ENCODE measurements at places on chromosomes 12 and 14. TPM values are rescaled to one million over a fixed set of nuclear protein-coding genes. Genes with fewer than 3 reads are reported as not detected.

TSHR gene
- not detected for total RNA-seq

TAS2R50 gene
- total RNA-seq: 3.1 TPM

PDE3A gene
- total RNA-seq: 23.1 TPM

CLIP1 gene
- 65.1 TPM for total RNA-seq

RDH12 gene
- not detected for total RNA-seq

KRT6B gene
- not detected for total RNA-seq

KRT6C gene
- not detected for total RNA-seq

PUS1 gene
- 4.2 TPM for total RNA-seq

KRT85 gene
- not detected for total RNA-seq

IL23A gene
- 0.28 TPM for total RNA-seq

MSI1 gene
- total RNA-seq: not detected

GCH1 gene
- total RNA-seq: 1.9 TPM

SERPINA3 gene
- total RNA-seq: 1.3 TPM

GALNT9 gene
- 0.19 TPM for total RNA-seq

GYS2 gene
- total RNA-seq: not detected

TEX52 gene
- total RNA-seq: not detected

TBC1D30 gene
- 0.85 TPM for total RNA-seq

BEST3 gene
- total RNA-seq: under 0.01 TPM

KLRC2 gene
- total RNA-seq: not detected

RPS6KL1 gene
- total RNA-seq: 0.96 TPM

SLC10A1 gene
- not detected for total RNA-seq

IRAK3 gene
- 3.5 TPM for total RNA-seq

FAM222A gene
- total RNA-seq: 0.38 TPM

AQP2 gene
- total RNA-seq: not detected

PTPRO gene
- total RNA-seq: 3.1 TPM

NTN4 gene
- 153 TPM for total RNA-seq

LDHB gene
- total RNA-seq: 890 TPM

PKP2 gene
- total RNA-seq: 0.38 TPM

SLC17A8 gene
- not detected for total RNA-seq

VRTN gene
- not detected for total RNA-seq

STYK1 gene
- total RNA-seq: 2.0 TPM

C12orf56 gene
- total RNA-seq: 0.19 TPM

AHNAK2 gene
- total RNA-seq: 33.0 TPM

TAS2R31 gene
- total RNA-seq: 5.6 TPM

C14orf39 gene
- not detected for total RNA-seq

FAM177A1 gene
- total RNA-seq: 59.8 TPM

OR4K14 gene
- total RNA-seq: not detected

CLEC12A gene
- not detected for total RNA-seq

Data from regular cardiac myocyte (primary cell).